Stromal cell of bone marrow (primary cell): ENCODE measurements at places on chromosomes 3 and 15.

- DNase-seq = no peak
Observed at GRCh38 chr15:88255087-88255483, 1.5 kb downstream of the NTRK3 start.

- DNase-seq = peak; percentile 88
Observed at GRCh38 chr3:125051715-125052581, 3.8 kb downstream of the HEG1 start.

DNA sequence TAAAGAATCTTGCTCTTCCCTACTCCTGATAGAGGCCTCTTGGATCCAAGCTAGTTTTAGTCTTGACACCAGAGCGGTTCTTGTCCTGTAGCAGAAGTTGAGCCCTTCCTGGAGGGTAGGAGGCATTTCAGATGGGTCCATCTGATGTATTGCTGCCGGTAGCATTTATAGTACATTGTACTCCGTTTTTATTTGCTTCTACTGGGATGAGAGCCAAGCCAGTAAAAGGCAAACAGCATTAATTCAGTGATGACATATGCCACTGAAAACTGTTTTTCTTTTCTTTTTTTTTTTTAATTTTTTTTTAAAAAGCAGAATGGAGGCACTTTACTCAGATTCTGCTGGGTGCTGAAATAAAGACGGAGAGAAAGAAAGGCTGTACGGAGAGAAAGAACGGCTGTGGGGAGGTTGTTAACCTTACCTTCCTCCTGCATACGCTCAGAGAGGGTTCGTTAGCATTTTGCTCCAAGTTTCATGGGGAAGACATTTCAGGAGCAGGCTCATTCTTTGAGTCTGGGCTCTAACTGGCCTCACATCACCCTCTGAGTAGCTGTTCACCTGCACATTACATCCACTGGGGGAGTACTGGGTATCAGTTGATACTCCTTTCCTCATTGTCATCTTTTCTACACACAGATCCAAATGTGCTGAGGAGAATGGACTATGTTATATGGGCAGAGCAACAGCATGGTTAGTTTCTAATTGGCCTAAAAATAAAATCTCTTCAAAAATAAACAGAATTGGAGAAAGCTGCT is 161.5 kb downstream of the FEZF2 start:
- DNase-seq = no peak

DNA sequence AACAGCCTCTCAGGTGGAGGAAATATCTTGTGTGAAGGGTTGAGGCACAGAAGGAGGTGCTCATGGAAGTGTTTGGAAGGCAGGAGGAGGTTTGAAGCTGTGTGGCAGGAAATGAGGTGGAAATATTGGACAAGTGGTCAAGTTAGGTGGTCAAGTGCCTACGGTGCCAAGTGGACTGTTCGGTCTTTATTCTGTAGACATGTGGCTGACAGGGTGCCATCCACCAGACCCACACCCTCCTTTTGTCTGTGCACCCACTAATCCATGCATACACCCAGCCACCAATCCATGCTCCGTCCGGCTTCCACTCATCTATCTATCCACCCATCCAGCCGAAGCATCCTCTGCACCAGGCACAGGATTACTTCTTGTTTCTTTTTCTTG is 2.2 kb downstream of the SLC6A20 start:
- DNase-seq = no peak

DNA sequence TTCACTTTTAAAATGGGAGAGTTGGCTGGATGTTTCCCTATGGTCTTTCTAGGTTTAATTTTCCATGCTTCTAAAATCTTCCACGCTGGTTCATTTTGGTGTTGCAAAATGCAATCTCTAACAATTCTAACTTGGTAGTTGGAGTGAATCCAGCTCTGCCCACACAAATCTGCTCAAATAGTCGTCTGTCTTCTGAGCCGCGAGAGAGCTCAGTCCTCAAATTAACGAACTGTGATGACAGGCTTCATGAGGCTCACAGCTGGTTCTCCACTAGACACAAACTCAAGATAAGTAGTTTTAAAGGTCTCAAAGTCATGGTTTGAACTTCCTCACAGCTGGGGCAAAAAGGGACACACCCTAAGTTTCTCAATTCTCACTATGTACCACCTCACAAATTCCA is 178.6 kb upstream of the LYSMD4 start:
- no peak for DNase-seq

DNA sequence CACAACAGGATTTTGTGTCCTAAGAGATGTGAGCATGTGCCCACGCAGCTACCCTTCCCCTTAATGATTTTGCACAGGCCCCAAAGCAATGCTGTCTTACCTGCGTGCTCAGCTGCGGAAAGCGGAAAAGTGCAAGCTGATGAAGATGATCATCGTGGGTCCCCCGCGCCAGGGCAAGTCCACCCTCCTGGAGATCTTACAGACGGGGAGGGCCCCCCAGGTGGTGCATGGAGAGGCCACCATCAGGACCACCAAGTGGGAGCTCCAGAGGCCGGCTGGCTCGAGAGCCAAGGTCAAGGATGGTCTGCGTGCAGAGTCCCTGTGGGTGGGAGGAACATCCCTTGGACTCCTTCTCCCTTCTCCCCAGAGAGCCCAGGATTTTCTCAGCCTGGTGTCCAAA is 103.1 kb downstream of the LRRK1 start:
- DNase-seq = no peak

- DNase-seq = no peak
Observed at GRCh38 chr3:130515755-130516154, 1.2 kb upstream of the COL6A6 start.

DNA sequence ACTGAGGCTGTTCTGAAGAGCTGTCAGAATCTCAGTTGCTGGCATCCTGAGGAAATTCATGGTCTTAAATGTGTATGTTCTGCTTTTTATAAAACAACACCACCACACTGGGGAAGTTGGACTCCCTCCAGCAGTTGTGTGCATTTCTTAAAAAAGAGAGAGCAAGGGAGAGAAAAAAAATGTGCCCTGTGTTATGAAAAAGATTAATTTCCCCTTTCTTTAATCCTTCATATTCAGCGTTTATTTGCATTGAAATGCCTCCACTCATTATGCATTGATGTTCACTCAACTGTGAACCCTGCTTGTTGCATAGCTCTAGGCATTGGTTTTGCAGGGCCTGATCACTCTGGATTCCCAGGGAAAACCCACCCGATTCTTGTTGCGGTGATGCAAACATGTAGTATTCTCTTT is 4.4 kb upstream of the ZNF609 start:
- DNase-seq = no peak

- no peak for DNase-seq
Observed at GRCh38 chr3:141071681-141072260, 20.6 kb downstream of the SPSB4 start.

DNA sequence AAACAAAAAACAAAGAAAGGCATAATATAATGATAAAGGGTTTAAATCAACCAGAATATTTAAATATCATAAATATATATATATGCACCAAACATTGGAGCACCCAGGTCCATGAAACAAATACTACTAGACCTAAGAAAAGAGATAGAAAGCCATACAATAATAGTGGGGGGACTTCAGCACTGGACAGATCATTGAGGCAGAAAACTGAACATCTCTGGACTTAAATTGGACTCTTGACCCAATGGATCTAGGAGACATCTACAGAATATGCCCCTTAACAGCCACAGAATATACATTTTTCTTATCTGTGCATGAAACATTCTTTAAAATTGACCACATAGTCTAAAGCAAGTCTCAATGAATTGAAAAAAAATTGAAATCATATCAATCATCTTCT is 48.7 kb upstream of the CD96 start:
- no peak for DNase-seq

GRCh38 chr3:46953234-46954010 is 23.1 kb downstream of the CCDC12 start:
- no peak for DNase-seq

DNA sequence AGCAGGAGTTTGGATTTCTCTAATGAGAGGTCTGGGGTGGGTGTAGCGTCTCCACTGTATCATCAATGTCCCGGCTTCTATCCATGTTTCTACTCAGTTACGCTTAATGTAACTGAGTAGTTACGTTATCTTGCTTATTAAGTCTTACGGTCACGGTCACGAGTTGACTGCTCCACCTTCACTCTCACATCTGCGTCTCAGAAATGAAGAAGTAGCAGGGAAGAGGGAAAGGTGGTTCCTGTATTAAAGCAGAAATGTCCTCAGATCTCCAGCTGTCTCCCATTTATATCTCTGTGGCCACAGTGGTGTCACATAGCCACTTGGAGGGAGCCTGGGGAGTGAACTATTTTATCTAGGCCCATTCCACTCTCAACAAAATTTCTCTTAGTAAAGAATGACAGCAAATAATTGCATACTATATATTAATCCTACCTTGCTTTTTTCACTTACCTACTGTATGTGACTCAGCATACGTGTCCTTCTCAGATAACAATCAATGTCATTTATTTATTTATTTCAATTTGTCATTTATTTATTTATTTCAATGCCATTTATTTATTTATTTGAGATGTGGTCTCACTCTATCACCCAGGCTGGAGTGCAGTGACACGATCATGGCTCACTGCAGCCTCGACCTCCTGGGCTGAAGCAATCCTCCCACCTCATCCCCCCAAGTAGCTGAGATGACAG is 39.7 kb upstream of the RNU6-1 start:
- no peak for DNase-seq
